ENCODE measurements at places on chromosomes 13 and 19. TPM values are rescaled to one million over a fixed set of nuclear protein-coding genes. Genes with fewer than 3 reads are reported as not detected.

The ACP5 gene
- total RNA-seq: 36.3 TPM

The FFAR1 gene
- 0.66 TPM for total RNA-seq

The DACT3 gene
- total RNA-seq: 2.3 TPM

The SERPINE3 gene
- not detected for total RNA-seq

The PRSS57 gene
- total RNA-seq: not detected

The KLK3 gene
- 1.9 TPM for total RNA-seq

The MRPS31 gene
- 15.5 TPM for total RNA-seq

The NKG7 gene
- total RNA-seq: 1.2 TPM
